T-helper 9 cell (primary cell): ENCODE measurements at places on chromosomes 1 and 21.

GRCh38 chr1:153680120-153680403, 1.6 kb downstream of the NPR1 start:
- DNase-seq, result no peak

DNA sequence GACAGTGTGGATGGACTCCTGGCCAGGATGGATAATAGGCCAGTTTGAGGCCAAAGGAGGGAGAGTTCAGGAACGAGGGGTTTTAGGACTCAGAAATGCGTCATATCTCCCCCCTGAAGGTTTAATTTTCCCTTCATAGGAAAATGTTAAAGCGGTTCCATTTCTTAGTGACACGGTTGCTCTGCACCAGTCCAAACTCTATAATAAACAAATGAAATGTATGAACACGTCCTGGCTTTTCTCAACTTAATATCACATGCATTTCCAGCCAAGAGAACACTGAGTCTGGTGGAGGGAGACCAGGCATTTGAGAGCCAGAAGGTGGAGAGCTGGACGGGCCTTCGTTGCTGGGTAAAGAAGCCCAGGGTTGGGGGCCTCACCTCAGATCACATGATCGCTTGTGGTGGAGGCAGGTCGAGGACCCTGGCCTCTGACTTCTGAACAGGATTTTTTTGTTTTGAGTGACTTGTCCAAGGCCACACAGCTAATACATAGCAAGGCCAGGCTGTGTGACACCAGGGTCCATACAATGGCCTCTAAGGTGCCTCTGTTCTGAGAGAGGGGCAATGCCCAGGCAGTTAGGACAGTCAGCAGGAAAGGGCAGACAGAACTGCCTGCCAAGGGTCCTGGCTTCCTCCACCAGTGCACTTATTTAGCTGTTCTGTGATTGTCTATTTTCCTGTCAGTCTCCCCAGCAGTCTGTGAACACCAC, 11.4 kb downstream of the SLC1A7 start:
- DNase-seq, result no peak

GRCh38 chr1:237795558-237795957, 95.2 kb downstream of the ZP4 start:
- DNase-seq, result no peak

DNA sequence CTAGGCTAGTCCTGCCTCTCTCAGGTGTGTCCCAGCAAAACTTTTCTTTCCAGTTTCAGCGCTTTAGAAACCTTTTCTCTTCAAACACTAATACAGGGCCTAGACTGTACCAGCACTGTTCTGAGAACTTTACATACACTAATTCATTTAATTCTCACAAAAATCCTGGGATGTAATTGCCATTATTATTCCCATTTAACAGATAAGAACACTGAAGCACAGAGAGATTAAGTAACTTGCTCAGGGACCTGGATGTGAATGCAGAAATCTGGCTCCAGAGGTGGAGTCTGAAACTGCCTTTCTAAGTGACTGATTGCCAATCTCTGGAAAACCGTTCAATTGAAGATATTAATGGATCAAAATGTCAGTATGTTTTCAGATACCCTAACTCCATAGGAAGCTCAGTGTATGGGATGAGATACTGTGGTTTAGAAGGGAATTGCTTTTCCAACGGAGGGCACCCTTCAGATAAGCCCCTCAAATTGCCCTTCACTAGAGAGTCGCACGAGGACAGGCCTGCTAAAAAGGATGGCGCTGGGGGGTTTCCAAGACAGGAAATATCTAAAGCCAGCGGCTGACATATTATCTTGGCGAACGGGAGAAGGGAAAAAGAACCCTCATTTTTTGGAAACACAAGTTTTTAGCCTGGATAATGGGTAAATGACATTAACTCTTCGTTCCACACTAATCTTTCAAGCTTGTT, 698 bp upstream of the UCK2 start:
- no peak for DNase-seq
